ENCODE measurements at places on chromosomes 1 and 21.
A peak's percentile ranks its signal among the peaks of the same experiment; 100 is the strongest.

- peaks cover 2% of the 10 kb centered on the region for H3K36me3 ChIP-seq
- H3K27ac ChIP-seq, result no peak overlapping the region
- no peak for DNase-seq
- H3K27me3 ChIP-seq, result no peaks in the 10 kb centered on the region
- peak overlapping the region; percentile 36 for H3K4me3 ChIP-seq
Measured at GRCh38 chr21:44517175-44517899, 22.7 kb downstream of the KRTAP10-1 start.

DNA sequence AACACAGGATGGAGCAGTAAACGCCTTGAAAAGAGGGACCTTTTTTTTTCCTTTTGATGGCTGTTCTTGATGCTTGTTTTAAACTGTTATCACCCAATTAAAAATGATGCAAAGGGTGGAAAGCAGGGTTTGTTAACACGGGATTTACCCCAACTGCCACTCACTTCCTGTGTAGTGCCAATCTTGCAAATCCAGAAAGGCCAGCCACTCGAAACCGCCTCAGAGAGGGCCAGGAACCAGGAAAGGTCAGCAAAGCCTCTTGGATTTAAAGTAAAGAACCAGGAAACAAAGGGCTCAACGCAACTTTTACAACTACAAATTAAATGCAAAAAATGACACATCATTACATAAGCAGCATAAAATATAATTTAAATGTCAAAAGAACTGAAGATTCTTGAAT, 347.4 kb downstream of the PDE4B start:
- no peaks in the 10 kb centered on the region for H3K36me3 ChIP-seq
- no peak for DNase-seq
- no peak overlapping the region for H3K27ac ChIP-seq
- no peaks in the 10 kb centered on the region for H3K4me1 ChIP-seq
- no peak overlapping the region for H3K4me3 ChIP-seq
- no peaks in the 10 kb centered on the region for H3K27me3 ChIP-seq

GRCh38 chr1:48093147-48093546, 96.0 kb upstream of the TRABD2B start:
- peaks cover 15% of the 10 kb centered on the region for H3K27me3 ChIP-seq
- no peak overlapping the region for H3K27ac ChIP-seq
- DNase-seq, result no peak

- H3K36me3 ChIP-seq, result no peaks in the 10 kb centered on the region
- no peak for DNase-seq
- H3K27ac ChIP-seq, result no peak overlapping the region
- peaks cover 3% of the 10 kb centered on the region for H3K4me1 ChIP-seq
- H3K4me3 ChIP-seq, result no peak overlapping the region
Measured at GRCh38 chr1:202230061-202230938, 36.7 kb downstream of the LGR6 start.

All from Panc1 (cell line).